ENCODE measurements at places on chromosomes 11 and 22.

- no peak for DNase-seq
Observed at GRCh38 chr11:97201743-97202612, 812.2 kb downstream of the JRKL start.

- DNase-seq = peak; percentile 44
Observed at GRCh38 chr22:41940832-41941765, 5.9 kb downstream of the CENPM start.

- DNase-seq = no peak
Observed at GRCh38 chr11:133975488-133975849, 18.7 kb upstream of the IGSF9B start.

DNA sequence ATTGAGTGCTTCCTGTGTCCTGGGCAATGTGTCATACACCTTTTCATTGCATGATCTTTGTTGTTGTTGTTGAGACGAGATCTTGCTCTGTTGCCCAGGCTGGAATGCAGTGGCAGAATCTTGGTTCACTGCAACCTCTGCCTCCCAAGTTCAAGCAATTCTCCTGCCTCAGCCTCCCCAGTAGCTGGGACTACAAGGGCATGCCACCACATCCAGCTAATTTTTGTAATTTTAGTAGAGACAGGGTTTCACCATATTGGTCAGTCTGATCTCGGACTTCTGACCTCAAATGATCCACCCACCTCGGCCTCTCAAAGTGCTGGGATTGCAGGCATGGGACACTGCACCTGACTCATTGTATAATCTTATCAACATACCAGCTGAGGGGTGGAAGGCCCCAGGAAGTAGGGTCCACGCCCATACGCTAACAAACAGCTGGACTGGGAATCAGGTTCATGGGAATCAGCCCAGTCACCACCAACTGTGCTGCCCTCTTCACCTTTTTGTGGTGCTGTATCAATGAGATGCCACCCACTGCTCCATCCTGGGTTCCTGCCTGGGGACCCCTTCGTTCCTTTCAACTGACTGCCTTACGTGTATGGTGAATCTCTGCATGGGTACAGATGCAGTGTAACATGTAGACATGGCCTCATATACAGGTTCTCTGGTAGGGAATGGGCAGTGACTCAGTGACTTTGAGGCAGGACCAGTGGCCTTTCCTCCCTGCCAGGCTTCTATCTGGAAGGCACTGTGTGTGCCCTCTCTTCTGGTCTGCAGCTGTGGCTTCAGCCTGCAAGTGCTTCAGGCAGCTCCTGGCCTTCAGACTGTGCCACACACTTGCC is 32.5 kb upstream of the YWHAH start:
- DNase-seq = no peak

DNA sequence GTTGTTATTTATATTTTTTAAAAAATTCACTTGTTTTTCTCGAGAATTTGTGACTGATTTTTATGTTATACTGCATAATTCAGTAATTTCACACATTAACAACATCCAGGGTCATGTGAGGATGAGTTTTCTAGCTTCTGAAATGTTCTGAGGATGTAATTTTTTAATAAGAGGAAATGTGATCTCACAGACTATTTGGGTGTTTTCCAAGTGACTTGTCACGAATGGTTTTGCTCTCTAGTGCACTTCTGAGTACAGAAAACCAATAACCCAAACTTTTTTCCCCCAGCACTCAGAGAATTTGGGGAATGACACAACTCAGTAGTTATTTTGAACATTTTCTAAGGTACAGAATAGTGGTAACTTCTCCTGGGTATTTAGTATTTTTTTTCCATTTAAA is 821.1 kb upstream of the ARHGAP42 start:
- DNase-seq = peak; percentile 1

DNA sequence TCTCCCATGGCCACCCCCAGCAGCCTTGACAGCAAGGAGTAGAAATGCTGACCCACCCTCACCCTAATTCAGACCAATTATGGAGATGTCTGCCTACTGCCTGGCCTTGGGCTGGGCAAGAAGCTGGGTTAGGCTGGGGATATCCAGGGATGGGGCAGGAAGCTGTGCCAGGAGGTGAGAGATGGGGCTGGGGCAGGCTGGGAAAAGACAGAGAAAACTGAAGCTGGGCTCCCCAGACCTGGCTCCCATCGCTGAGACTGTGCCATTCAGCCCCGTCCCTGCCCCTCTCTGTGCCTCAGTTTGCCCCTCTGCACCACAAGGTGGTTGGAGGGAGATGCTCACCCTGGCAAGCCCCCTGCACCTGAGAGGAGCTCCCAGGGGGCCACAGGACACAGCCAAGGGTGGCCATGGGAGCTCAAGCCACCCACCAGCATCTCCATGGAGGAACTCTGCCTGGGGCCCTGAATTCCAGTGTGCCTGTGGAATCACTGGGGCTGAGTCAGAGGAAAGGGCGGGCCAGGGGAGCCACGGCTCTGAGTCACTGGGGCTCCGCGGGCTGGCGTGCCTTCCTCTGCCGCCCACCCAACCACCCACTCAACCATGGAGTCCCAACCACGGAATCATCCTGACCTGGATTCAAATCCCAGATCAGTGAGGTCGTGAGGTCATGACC is 6.0 kb upstream of the CARD10 start:
- DNase-seq = peak; percentile 55

DNA sequence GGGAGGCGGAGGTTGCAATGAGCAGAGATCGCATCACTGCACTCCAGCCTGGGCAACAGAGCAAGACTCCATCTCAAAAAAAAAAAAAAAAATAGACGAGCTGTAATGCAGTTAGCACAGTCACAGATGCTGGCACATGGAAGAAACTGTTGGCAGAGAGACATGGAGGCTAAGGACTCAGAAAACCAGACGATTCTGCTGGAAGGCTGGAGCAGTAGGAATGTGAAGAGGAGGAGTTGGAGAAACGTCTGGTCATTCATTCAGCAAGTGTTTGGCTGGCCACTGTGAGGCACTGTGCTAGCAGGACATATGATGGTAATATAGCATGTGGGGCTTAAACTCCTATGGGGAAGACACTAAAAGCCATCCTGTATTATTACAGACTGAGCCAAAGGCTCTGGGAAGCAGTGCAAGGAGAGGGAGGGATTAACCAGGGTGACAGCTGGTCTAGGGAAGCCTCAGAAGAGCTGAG is 5.0 kb downstream of the UQCR10 start:
- DNase-seq = no peak

All from non-pigmented ciliary epithelial cell (primary cell).